Activated B cell treated with CpG ODN at 0.5 μM for 24 hours (primary cell): ENCODE measurements at places on chromosomes 3 and 15.

DNA sequence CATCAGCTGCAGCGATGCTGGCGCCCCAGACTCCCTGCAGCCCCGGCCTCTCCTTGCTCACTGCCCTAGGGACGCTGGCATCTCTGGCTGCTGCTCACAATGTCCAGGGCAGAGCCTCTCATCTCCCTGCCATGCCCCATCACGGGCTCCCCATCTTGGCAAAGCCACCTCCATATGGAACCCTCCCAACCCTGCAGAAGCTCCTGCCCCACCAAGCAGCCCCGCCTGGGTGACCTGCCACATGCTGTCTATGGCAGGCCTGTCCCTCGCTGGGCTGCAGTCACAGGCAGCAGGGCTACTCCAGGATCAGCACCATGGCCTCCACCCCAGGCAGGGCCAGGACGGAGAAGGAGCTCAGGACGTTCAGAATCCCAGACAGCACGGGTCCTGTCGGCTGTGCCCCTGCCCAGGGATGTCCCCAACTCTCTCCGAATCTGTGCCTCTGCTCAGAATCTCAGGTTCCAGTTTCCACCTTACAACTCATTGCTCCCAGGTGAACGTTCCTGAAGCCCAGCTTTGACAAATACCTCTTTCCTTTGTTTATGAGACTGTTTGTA lies 58.4 kb downstream of the PLXNA1 start:
- no peak for DNase-seq

GRCh38 chr3:12841970-12842328 lies 584 bp upstream of the RPL32 start:
- DNase-seq, result no peak

GRCh38 chr15:44670087-44670950 lies 6.9 kb upstream of the SPG11 start:
- DNase-seq, result no peak

GRCh38 chr15:24752354-24752753 lies 76.8 kb downstream of the NPAP1 start:
- no peak for DNase-seq
